ENCODE measurements at places on chromosomes 12 and 14. TPM values are rescaled to one million over a fixed set of nuclear protein-coding genes. Genes with fewer than 3 reads are reported as not detected.

GRCh38 chr12:41228066-41228820 lies 40.1 kb downstream of the PDZRN4 start:
- no peaks in the 10 kb centered on the region for H3K36me3 ChIP-seq
- no peak for DNase-seq
- no peak overlapping the region for H3K4me3 ChIP-seq
- H3K27ac ChIP-seq, result no peak overlapping the region

GRCh38 chr12:31021809-31022494 lies 51.7 kb upstream of the DDX11 start:
- no peak overlapping the region for H3K27ac ChIP-seq
- no peaks in the 10 kb centered on the region for H3K27me3 ChIP-seq
- no peak for DNase-seq
- no peaks in the 10 kb centered on the region for H3K4me1 ChIP-seq

DNA sequence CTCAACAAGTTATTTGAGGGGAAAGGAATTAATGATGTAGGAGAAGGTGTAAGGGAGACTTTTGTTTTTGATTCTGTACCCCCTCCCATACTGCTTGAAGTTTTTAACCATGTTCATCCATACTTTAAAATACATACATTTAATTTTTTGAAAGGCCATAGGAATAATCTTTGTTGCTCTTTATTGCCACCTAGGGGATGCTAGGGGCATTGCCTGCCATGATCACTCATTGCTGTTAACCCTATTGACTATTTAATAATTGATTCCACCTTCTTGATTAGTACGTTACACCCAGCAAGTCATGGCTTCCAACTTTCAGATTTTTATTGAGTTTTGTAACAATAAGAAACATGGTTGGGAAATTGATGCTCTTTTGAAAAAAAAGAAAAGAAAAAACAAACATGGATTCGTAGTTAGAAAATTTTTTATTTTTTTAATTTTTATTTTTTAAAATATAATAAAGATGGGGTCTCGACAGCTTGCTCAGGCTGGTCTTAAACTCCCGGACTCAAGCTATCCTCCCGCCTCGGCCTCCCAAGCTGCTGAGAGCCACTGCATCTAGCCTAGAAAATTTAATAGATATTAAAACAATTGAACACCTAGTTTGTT lies 8.5 kb upstream of the PRKAB1 start:
- H3K27ac ChIP-seq, result no peak overlapping the region
- no peak overlapping the region for H3K4me3 ChIP-seq
- DNase-seq, result no peak
- H3K27me3 ChIP-seq, result no peaks in the 10 kb centered on the region
- H3K4me1 ChIP-seq, result no peaks in the 10 kb centered on the region

GRCh38 chr12:111529424-111530368 lies 69.4 kb downstream of the ATXN2 start:
- H3K27me3 ChIP-seq, result no peaks in the 10 kb centered on the region
- no peaks in the 10 kb centered on the region for H3K4me1 ChIP-seq
- H3K4me3 ChIP-seq, result no peak overlapping the region
- no peak overlapping the region for H3K27ac ChIP-seq
- peak; percentile 64 for DNase-seq
- H3K36me3 ChIP-seq, result peaks cover 19% of the 10 kb centered on the region

KRT3 gene
- not detected for total RNA-seq

MYO1H gene
- total RNA-seq, result not detected

Data from H1 (cell line).